Stimulated activated CD8-positive, alpha-beta memory T cell treated with anti-CD3 and anti-CD28 coated beads, Interleukin-4, amount 100 ng/mL, for 1 hour (primary cell): ENCODE measurements at places on chromosomes 12 and 14.

GRCh38 chr14:45810152-45810872 is 557.3 kb upstream of the MIS18BP1 start:
- DNase-seq = no peak

DNA sequence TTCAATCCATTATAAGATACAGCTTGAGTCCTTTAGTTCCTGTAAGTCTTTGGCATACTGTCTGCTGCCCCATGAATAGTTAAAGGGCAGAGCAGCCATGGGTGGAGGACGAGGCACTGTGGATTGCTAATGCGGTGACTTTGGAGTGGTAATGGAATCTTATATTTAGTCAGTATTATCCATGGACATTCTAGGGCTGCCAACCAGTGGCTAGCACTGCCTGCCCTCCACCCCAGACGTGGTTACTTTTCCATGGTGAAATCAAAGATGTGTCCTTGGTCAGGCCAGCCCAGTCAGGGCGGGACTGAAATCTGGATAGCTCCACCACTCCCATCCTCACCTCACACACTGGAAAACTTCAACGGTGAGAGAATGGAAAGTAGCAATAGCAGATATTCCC is 2.3 kb downstream of the TTC9 start:
- DNase-seq = no peak

GRCh38 chr12:126663304-126664094 is 1598.3 kb downstream of the AACS start:
- no peak for DNase-seq

DNA sequence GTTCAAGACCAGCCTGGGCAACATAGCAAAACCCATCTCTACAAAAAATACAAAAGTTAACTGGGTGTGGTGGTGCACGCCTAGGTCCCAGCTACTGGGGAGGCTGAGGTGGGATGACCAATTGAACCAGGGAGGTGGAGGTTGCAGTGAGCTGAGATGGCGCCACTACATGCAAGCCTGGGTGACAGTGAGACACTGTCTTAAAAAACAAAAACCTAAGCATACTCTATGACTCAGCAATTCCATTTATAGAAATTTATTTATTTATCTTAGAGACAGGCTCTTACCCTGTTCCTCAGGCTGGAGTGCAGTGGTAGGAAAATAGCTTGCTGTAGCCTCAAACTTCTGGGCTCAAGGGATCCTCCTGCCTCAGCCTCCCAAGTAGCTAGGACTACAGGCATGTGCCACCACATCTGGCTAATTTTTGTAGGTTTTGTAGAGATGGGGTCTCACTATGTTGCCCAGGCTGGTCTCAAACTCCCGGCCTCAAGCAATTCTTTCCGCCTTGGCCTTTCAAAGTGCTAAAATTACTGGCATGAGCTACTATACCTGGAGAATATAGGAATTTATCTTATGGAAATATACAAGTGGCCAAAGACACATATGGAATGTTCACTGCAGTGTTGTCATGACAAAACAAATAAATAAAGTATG is 43.3 kb downstream of the NCKAP5L start:
- DNase-seq = no peak

- DNase-seq = no peak
These were observed 23.5 kb downstream of the BHLHE41 start for GRCh38 chr12:26101350-26101734.
